ENCODE measurements at places on chromosomes 1 and 21.

DNA sequence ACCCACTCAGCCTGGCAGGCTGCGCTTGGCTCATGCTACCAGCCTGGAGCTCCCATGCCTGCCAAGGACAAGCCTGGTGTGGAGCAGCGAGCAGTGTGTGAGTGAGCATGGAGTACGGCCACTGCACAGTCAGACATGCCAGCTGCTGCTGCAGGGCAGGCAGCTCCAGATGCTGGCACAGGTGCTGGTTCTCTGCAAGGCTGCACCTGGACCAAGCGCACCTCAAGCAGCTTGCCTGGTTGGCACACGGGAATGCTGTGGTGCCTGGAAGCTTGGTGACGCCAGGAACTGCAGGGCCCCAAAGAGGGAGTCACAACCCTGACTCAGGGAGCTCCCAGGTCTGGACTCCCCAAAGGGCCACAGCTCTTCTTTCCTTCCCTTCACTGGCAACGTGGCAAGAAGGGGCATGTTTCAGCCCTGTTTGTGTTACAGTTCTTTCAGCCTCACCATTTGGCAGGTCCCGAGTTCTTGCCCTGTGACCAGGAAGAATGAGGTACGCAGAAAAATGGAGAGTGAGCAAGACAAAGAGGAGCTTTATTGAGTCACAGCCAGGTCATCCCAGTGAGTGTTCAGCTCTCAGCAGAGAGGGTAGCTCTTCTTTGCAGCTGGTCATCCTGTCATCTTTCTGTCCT lies 26.1 kb downstream of the ACOT7 start:
- DNase-seq, result no peak

- no peak for DNase-seq
Measured at GRCh38 chr1:185565302-185565701, 168.9 kb upstream of the HMCN1 start.

DNA sequence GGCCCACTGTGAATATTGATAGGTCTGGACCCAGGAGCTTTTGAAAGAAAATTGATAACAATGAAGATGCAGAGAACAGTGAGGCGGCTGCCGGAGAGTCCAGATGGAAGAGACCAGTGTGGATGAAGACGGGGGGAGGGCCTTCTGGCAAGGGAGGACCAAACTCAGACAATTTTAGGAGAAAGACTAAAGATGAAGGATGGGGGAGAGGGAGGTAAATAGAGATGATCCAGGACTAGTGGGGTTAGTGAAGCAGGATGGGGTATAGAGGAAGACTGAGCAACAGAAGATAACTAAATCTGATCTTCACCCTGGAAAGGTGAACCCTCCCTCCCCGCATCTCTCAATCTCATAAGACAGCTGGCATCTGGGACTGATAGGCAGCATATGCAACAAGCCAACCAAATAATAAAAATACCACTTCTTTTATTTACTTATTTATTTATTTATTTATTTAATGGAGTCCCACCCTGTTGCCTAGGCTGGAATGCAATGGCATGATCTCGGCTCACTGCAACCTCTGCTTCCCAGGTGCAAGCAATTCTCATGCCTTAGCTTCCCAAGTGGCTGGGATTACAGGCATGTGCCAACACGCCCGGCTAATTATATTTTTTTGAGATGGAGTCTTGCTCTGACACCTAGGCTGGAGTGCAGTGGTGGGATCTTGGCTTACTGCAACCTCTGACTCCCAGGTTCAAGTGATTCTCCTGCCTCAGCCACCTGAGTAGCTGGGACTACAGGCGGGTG lies 10.5 kb downstream of the EIF3I start:
- no peak for DNase-seq

GRCh38 chr1:92362970-92363369 lies 64.1 kb downstream of the RPAP2 start:
- no peak for DNase-seq

DNA sequence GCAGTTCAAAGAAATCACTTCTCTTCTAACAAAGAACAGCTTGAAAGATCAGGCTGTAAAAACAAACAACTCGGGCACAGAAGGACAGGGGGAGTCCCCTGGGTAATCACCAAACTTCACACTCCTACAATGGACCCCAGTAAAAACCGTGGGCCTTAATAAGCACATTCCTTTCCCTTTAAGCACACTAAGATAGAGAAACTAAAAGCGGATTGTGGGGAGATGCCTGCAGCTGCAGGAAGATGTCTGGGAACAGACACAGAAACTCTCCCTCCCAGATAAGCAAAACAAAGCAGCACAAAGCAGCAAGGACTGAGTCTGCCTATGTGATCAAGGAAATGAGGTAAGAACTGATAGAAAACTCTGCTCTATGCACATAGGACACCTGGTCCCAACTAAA lies 37.6 kb upstream of the CTBS start:
- no peak for DNase-seq

- DNase-seq, result no peak
Measured at GRCh38 chr21:18655931-18656330, 252.3 kb upstream of the TMPRSS15 start.

- no peak for DNase-seq
Measured at GRCh38 chr1:232987774-232988140, 37.3 kb downstream of the NTPCR start.

DNA sequence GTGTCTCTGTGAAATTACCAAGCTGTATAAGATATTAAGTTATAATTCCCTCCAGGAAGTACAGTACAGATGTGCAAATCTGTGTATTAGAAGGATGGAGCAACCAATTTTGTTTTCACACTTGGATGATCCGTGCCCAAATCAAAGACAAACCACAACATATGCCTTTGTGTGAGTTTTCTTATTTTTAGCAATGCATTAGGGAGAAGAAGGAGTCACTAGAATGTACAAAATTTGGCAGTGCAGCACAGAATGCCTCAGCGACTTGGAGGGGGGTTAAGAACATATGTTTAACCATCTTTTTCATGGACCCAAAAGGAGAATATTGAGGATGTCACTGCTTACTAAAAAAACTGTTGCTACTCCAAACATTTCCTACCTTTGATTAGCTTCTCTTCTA lies 45.3 kb downstream of the DAB1 start:
- no peak for DNase-seq

DNA sequence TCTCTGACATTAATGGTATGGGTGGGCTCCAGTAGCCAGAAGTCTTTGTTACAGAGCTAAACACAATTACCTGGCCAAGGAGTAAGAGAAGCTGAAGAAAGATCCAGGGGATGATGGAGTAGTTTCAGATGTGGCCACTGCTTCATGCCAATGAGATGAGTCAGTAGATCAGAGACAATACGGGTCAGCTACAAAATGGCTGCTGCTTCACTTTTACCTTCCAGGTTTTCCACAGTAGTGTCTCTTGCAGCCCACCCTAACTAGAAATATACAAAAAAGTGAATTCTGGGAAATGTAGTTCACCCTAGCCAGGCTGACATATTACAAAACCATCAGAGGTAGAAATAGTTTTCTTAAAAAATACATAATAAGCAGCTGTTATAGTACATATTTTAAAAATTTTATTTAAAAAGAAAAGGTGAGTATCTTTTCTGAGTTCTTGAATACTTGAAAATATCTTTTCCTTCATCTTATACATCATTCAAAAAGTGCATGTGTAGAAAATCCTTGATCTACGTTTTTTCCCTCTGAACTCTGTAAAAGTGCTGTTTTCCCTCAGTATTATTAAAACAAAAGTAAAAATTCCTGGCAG lies 36.1 kb downstream of the LRIF1 start:
- DNase-seq, result no peak

DNA sequence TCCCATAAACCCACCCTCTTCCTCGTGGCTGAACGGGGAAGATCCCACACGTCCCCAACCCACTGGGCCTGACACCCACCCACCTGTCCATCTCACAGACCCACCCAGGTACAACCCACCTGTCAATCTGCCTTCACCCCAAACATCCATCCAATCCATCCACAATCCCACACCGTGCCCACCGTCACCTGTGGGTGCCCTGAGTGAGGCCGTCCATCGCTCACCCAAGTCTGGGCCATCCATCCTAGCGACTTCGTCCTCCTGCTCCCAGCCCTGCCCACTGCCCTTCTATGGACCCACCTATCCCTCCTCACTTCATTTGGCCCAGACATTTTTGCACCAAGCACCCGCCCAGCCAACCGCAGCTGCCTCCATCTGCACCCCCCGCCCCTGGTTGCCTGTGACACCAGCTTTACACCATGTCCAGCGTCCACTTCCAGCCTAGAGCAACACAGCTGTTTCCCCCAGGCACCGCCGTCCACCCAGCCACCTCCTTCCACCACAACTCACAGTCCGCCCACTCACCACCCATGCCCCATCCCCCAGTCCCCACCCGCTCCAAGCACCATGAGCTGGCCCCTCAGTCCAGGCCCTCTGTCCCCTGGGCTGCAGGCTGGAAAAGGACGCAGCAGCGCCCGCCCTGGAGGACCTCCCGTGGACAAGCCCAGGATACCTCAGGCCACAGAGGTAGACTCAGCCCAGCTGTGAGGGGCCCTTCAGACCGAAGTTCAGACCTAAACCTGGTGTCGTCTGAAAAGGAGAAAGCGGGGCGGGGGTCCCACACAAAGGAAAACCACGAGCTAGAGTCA lies 7.7 kb downstream of the TTLL10 start:
- DNase-seq, result no peak

DNA sequence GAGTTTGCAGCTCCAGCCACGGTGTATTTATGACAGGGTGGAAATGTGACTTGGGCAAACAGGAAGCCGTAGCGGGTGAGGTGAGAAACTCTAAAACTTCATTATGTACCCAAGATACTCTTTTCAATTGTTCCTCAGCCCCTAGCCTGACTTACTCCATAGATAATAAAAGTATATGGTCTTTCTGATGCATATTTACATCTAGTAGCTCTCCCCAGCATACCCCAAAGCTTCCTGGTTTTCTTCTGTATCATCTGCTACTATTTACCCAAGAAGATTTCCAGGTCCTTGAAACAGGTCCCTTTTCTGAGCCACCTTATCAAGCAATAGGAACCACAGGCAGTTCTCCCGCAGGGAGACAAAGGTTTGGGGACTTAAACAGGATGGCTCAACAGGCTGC lies 201.5 kb upstream of the ESRRG start:
- DNase-seq, result no peak

- DNase-seq, result no peak
Measured at GRCh38 chr1:40030528-40031135, 9.9 kb upstream of the CAP1 start.
